ENCODE measurements at places on chromosomes 7 and 10.

GRCh38 chr10:70512149-70512639 is 33.6 kb downstream of the PALD1 start:
- DNase-seq = no peak

GRCh38 chr7:130063036-130063435 is 7.3 kb upstream of the KLHDC10 start:
- no peak for DNase-seq

DNA sequence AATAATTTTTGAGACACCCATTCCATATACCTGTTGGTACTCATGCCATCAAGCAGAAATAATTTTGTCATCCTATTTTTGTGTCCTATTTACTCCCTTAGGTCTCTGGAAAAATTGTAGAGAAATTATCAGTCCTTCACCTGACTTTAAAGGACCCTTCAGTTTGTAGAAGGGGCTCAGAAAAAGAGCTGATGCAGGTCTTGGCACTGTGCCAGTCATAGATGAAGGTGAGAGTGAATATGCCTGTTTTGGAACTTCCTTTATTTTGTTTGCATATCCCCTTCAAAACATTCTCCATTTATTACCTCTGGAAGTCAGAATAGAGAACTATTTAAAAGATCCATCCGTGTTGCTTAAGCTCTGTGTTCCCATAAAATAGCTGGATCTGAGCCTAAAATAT is 321.0 kb upstream of the TPK1 start:
- no peak for DNase-seq

DNA sequence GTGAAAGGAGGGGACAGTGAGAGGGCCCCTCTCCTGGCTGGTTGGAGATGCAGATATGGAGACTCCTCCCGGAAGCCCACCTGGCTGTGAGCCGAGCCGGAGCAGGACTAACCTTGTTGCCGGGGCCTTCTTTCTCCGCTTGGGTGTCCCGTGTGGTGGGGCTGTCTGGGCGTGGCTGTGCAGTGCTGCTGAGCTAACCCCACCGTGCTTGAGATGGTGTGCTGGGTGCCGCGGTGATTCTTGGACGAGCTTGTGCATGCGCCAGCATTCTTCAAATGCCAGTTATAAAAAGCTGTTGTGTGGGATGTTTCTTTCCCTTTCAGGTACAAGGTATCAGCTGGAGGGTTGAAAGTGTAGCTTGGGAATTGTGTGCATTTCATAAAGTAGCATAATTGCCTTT is 48.8 kb downstream of the DAGLB start:
- no peak for DNase-seq

DNA sequence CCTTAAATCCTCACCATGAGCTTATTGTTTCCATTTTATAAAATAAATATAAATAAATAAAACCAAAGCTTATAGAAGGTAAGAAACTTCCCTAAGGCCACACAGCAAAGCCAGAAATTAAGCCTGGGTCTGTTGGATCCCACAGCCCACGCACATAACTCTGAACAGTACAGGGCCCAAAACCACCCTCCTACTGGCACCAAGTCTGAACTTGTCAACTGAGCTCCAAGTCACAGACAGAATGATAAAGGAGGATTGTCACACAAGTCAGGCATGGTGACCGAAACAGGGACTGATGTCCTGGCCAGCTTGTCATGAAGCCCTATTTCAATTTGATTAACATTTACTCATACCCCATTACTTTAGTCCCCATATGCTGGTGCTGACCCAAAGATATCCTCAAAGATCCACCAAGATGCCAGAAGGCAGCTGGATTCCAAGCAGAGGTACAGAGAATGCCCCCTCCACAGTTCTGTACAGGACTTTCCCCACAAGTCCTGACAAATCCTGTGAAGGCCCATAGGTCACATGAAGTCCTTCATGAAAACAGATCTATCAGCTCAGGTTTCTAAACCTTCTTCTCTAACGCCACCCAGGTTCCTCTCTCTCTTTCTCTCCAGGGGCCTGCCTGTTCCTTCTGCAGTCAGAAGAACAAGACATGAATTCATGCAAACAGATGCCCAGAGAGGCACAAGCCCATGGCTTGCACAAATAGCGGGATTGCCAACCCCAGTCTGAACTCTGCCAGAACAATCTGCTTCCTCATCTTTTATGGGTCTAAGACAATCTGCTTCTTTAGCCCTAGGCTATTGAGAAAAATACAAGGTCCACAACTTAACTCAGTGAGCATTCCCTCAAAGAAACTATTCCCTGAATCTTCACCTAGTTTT is 60.9 kb downstream of the GLI3 start:
- DNase-seq = no peak

DNA sequence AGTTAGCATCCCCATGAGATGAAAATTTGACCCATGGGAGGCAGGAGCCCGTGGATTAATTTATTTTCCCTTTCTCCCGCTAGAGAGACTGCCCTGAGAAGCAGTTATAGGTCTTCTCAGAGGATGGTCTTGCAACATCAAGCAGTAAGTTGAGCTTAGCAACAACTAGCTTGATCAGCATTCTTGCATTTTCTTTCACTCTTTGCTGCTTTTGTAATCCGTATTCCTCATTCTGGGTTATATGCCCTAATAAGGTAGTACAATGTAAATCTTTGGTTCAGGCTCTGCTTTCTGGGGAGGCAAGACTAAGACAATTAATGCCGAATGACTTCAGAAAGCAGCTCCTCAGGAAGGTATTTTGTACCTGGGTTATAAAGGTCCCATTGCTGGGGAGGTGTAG is 146.8 kb downstream of the FZD1 start:
- DNase-seq = no peak

DNA sequence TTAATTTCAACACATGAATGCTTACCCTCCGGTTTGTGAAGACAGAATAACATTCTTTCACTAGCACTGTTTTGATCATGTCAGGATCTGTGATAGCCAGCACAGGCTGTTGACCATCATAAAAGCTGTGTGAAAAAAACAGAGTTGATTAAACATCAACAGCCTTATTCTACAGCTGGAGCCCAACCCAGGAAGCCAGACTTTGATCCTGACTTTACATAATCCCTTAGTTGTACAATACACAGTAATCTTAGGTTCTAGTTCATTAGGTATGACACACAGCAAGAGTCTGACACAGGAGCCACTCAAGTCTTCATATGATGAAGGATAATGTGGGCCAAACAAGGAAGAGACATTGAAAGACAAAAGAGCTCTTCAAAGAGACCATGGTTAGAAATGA is 11.4 kb downstream of the CYP3A4 start:
- DNase-seq = no peak

DNA sequence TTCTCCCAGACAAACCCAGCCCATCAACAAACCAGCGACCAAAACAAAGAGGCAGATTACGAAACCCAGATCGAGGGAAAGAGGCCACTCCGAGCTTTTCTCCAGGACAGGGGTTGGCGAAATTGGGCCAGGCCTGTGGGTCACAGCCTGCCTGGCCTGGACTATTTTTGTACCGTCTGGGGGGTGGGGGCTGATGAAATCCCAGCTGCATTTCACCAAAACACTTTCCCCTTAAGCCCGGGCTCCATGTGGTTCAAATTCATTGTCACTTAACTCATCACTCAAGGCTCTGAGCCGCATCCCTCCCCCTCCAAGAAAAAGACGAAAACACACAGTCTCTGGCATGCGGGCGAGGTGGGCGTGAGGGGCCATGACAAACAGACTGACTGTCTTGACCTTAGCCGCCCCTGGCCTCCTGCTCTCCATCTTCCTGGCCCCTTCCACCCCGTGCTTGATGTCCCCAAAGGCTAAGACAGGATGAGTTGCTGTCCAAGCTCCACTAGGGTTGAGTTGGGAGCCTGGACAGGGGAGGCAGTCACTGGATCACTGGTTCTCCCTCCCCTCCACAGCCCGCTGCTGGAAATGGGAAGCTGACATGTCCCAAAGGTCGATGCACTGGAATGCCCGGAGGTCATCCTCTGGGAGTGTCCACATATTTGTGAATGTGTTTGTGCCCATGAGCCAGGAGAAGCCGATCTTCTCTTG is 19.2 kb downstream of the TMEM270 start:
- peak; percentile 72 for DNase-seq

Data from GM04504 (cell line).